ENCODE measurements at places on chromosomes 11 and 22. TPM values are rescaled to one million over a fixed set of nuclear protein-coding genes. Genes with fewer than 3 reads are reported as not detected.

POLR3H gene
- 43.7 TPM for total RNA-seq

GRCh38 chr11:74018331-74019005, 9.6 kb upstream of the UCP3 start:
- peak; percentile 95 for DNase-seq

DNA sequence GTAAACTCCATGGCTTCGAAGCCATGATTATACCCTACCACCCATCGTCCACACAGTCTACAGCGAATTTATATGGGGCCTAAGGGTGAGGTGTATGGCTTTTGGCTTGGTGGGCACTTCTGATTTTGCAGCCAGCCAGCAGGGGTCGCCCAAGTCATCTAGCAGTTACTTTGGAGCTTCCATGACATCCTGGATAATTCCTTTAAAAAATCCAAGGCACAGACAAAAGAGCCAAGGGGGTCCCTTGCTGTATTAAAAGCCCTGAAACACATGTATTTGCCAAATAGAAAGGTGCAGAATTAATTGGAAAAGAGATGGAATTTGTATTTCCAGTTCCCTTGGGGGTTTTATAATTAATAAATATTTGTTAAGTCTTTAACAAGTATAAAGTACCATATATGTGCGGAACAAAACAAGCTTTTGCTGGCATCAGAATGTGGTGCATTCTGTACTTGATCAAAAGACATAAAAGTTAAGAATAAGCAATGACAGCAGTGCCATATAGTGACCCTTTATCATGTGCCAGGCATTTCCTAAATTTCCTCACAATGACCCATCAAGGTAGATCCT, 132.8 kb upstream of the PITPNB start:
- peak; percentile 82 for DNase-seq

BBS1 gene
- total RNA-seq = 33.5 TPM

DNA sequence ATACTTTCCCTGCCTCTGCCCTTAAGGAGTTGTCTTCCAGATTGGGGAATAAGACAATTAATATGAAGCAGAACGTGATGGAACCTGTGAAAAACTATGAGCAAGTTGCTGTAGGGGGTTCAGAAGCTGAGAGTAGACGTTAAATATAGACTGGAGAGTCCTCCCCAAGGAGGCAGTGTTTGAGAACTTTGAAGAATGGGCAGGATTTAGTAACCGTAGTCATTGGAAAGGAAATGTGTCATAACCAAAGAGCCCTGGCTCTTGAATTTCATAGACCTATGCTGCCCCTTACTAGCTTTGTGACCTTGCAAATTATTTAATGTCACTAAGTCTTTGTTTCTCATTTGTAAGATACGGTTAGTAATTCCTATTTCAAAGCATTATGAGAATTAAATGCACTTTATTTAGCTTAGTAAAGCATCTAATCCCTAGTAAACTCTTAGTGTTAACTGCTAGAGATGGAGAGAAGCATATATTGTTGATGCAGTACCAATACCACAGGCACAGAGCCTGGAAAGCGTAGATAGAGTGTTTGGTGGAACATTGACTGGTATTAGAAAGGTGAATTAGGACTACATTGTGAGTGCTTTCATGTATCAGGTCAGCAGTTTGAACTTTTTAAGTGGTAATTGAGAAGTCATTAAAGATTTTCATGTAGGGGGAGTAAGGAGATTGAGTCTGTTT, 54.1 kb downstream of the MCAM start:
- no peak for DNase-seq

RHOD gene
- total RNA-seq = 16.7 TPM

GRCh38 chr11:66868726-66869566, 12.1 kb downstream of the LRFN4 start:
- peak; percentile 85 for DNase-seq

RAB36 gene
- total RNA-seq = 3.8 TPM

DNA sequence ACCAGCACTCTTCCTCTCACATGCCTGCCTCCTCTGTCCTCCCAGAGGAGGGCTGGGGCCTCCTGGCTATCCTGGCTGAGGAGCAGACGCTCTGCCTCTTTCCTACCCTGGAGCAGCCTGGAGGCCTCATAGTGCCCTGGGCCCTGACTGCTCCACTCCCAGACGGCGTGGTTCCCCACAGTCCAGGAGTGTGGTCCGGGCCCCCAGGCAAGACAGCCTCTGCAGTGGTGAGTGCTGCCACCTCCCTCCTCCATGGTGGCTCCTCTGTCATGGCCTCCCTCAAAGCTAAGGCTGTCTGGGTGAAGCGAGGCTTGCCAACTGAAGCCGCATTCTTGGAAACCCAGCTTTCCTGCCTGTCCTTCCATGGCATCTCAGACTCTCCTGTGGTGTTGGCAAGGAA, 19.8 kb downstream of the GAB4 start:
- no peak for DNase-seq
